COR-L47 (cell line): ENCODE measurements at places on chromosomes 12 and 14.

DNA sequence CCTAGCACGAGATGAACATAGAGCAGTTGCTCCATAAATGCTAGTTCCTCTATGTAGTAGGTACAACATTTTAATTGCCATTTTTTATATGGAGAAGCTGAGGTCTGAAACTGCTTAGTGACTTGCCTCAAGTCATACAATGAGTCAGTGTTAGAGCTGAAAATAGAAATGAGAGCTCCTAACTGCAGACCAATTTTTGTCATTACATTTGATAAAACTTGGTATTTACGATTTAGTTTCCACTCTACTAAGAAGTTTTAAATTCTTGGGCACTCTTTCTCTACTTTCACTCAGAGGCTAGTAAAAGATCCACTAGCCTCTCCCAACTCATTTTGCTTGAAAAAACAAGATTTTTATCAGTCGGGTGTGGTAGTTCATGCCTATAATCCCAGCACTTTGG lies 8.1 kb upstream of the TMED10 start:
- no peak for DNase-seq

DNA sequence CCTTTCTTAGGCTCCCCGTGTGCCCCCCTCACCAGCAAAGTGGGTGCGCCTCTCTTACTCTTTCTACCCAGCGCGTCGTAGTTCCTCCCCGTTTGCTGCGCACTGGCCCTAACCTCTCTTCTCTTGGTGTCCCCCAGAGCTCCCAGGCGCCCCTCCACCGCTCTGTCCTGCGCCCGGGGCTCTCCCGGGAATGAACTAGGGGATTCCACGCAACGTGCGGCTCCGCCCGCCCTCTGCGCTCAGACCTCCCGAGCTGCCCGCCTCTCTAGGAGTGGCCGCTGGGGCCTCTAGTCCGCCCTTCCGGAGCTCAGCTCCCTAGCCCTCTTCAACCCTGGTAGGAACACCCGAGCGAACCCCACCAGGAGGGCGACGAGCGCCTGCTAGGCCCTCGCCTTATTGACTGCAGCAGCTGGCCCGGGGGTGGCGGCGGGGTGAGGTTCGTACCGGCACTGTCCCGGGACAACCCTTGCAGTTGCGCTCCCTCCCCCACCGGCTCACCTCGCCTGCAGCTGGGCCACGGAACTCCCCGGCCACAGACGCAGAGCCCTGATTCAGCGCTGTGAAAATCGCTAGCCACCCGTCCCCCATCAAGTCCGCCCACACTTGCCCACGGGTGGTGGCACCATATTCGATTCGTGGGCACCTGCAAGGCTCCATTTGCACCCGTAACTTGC lies 1.3 kb downstream of the TMEM233 start:
- no peak for DNase-seq

DNA sequence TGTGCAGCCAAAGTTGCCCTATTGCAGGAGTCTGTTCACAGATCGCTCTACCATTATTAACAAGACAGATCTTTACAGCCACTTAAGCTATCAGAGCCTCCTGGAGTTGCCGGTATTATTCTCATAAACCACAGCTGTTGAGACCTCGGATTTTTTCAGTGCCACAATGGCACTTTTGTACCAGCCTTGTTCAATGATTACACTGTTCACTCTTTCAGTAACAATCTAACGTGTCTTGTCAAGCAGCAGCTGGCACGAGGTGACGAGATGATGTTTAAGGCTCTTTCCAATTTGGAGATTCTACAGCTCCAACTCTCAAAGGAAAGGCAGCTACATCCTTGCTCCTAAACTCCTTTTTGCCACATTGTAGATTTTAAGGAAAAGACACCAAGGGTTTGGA lies 30.7 kb downstream of the LRIG3 start:
- DNase-seq: no peak

- no peak for DNase-seq
Observed at GRCh38 chr12:4665236-4665635, 16.3 kb downstream of the NDUFA9 start.

DNA sequence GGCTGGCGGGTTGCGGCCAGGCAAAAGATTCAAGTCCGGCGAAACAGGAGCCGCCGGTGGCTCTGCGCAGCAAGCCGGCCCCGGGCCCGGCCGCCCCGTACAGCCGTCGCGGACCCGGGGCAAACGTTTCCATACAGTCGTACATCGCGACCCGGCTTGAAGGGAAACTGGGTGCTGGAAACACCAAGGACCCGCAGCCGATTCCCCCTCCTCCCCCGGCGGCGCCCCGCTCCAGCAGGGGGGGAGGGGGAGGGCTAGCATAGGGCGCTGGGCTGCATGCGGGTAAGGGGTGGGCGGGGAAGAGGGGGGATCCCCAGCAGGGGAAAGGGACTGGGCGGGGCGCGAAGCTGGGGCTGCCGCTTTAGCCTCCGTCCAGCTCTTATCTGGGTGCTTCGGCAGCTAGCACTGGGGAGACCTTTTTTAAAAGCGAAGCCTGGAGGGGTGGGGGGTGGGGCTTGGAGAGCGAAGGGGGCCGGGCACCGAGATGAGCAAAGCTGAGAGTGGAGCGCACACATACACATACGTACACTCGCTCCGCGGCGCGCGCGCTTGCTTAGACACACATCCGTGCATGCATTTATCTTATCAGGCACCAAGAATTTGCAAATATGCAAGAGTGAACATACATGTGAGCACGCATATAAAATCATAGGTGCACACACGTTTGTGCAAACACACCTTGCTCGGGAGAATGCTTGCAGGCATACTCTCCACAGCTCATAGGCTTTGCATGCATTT lies 11.9 kb downstream of the RARG start:
- peak; percentile 27 for DNase-seq

- no peak for DNase-seq
Observed at GRCh38 chr14:81465507-81466228, 65.5 kb upstream of the STON2 start.

DNA sequence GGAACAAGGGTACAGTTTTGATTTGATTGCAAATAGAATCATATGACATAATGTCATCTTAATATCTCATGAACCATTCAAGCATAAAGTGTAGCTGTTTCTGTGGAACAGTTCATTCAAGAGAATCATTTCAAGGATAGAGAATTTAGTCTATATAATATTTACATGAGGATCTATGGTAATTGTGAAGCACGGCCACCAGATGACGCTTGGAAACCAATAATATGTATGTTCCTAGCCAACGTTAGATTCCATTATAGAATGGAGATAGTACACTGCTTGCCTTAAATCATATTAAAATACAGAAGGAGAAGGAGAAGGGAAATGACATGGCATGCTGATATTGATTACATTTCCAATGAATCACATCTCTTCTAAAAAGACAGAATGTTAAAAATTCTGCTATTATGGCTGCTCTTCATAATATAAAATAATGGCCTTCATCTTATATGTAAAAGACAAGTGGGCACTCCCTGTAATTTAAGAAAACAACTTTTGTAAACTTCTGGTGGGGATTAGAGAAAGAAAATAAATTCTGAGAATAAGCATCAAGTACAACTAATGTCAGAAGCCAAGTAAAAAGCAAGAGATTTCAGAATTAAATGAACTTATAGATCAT lies 351.0 kb downstream of the NAV3 start:
- peak; percentile 49 for DNase-seq

- no peak for DNase-seq
Observed at GRCh38 chr14:89955022-89955744, 544 bp upstream of the TDP1 start.
